ENCODE measurements at places on chromosomes 1 and 21.

DNA sequence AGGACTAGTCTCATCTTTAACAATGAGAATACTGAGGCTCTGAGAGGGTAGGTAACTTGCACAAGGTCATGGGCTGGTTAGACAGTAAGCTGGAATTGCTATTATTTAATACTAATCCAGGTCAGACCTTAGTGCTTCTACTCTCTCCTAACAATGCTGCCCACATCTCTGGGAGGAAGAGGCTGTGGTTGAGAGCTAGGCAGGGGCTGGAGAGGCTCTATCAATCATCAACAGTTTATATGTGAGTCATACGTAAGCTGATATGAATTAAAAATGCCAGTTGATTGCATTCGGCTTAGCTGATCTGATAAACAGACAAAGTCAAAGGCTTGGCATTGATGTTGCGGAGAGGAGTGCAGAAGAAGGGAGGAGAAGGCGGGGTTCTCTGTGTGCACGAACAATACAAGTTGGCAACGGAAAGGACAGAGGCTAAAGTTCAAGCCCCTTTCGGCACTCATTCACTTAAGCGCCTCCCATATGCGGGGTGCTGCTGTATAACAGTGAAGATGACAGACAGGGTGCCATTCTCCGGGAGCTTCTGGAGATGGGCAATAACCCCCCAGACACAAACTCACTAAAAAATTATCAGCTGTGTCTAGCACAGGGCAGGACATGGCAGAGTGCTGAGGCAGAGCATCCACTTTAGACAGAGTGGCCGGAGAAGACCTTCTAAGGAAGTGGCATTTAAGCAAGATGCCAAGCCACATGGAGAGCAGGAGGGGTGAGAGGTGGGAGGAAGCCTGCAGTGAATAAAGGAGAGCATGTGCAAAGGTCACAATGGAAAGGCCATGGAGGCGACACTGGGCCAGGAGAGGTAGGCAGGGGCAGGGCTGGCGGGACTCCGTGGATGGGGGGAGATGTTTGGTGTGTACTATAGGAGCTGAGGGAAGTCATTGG, 195.2 kb downstream of the ZSCAN20 start:
- no peak for DNase-seq

DNA sequence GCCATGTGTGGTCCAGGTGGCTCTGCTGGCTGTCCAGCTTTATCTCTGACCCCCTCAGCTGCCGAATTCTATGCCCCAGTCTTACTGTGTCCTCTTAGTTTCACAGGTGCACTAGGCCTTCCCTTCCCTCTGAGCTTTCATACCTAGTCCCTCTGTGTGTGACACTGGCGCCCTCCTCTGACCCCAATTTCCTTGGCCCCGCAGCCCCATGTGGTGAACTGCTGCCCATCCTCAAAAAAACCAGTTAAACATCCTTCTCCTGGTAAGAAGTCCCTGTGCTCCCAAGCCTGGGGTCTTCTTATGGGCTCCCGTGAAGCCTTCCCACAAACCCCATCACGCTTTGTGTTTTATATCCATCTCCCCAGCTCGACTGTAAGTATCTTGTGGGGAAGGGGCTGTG, 93.9 kb upstream of the TSPAN2 start:
- peak; percentile 44 for DNase-seq

DNA sequence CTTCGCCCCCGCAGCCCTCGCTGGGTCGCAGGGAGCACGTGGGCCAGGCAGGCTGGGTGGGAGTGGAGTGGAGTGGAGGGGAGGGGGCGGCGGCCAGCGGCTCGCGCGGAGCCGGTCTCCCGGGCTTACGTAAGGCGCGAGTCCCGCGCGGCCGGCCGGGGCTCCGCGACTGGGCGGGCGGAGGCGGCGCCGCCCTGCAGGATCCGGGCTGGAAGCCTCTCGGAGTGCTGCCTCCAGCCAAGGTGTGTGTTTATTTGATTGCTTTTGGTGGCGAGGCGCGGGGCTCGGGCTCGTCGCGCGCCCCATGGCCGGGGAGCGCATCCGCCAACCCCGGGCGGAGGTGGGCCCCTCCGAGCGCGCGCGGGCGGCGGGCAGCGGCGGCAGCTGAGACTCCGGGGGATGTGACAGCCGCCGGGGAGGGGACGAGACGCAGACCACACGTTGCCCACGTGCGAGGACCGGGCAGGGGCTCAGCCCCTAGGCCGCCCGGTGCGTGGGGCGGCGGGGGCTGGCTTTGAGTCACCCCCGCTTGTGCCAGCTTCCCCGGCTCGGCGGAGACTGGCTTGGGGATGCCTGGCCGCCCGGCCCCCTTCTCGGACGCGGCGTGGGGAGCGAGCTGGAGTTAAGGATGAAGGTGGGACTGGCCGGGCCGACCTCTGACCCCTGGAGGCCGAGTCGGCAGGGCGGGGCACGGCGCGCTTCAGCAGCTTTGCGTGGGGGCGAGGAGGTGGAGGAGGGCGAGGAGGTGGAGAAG, 402 bp upstream of the AK4 start:
- peak; percentile 69 for DNase-seq

GRCh38 chr1:213082420-213083111, 31.5 kb downstream of the RPS6KC1 start:
- no peak for DNase-seq

- no peak for DNase-seq
Measured at GRCh38 chr1:22741118-22741517, 30.5 kb downstream of the EPHB2 start.

DNA sequence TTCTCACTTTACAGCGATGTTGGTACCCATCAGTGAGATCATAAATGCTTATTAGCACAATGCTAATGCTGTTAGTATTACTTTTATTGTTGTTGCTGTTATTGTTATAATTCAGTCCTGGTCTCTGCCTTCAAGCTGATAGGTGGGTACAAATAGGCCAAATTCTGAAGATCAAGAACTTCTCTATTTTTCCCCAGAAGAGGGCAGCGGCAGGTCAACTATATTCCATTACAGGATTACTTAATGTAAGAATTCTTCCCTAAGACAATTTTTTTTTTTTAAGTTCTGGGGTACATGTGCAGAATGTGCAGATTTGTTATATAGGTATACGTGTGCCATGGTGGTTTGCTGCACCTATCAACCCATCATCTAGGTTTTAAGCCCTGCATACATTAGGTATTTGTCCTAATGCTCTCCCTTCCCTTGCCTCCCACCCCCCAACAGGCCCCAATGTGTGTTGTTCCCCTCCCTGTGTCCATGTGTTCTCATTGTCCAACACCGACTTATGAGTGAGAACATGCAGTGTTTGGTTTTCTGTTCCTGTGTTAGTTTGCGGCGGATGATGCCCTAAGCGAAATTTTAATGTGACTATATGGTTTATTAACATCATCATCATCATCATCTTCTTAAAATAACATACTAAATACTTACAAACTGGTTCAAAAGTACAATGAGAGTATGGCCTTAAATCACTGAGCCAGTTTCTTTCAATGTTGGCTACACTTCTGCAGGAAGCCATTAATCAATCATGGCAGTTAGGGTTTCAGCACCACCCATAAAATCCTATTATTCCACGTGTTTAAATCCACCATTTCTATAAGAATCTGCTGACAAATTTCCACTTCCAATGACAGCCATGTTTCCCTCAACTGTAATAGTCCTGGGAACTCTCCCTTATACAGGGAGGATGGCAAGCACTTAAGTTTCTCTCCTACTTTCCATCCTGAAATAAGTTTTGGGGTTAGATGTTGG, 19.2 kb downstream of the SLC19A2 start:
- peak; percentile 36 for DNase-seq

GRCh38 chr1:3312898-3313575, 141.4 kb upstream of the ARHGEF16 start:
- no peak for DNase-seq

GRCh38 chr1:85224734-85225623, 24.2 kb upstream of the SYDE2 start:
- peak; percentile 91 for DNase-seq

- DNase-seq = peak; percentile 57
Measured at GRCh38 chr1:180611016-180611930, 20.5 kb upstream of the XPR1 start.

DNA sequence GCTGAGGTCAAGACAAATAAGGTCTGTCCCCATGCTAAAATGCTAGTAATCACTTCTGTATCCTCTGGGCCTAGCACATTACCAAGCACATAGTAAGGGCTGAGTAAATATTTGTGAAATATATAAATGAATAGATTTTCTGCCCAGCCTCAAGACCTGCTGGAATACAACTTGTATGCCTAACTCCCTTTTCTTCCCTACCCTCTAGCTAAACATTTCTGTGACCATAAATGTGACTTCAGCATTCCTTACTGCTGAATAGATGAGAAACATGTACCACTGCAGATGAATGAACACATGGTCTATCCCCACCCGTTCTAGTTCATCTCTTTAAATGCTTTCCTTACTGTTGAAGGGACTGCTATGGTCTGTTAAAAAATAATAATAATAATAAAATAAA, 209.0 kb upstream of the HOOK1 start:
- no peak for DNase-seq

DNA sequence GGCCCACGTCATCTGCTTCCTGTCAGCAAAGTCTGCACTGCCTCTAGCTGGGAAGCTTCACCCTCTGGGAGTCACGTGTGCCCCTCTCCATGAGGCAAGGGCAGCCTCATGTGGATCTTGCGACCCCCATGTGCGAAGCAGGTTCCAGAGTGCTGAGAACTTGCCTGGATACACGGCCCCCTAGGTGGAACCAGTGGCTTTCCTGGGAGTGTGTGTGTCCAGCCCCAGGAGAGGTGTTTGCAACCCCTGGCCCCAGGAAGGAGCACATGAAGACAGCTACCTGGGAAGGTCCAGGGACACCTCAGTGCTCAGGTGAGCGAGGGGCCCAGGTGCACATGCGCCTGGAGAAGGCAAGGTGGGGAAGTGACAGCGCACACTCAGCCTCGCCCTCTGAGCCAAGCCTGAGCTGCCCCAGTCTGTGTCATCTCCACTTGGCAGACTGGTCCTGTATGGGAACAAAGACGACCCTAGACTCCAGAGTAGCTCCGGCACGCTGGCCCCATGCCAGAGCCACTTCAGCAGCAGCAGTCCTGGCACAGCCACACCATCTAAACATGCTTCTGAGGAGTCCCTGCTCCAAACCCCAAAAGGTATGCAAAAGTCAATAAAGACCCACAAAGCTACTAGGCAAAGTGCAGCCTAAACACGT, 8.9 kb downstream of the LSS start:
- no peak for DNase-seq

DNA sequence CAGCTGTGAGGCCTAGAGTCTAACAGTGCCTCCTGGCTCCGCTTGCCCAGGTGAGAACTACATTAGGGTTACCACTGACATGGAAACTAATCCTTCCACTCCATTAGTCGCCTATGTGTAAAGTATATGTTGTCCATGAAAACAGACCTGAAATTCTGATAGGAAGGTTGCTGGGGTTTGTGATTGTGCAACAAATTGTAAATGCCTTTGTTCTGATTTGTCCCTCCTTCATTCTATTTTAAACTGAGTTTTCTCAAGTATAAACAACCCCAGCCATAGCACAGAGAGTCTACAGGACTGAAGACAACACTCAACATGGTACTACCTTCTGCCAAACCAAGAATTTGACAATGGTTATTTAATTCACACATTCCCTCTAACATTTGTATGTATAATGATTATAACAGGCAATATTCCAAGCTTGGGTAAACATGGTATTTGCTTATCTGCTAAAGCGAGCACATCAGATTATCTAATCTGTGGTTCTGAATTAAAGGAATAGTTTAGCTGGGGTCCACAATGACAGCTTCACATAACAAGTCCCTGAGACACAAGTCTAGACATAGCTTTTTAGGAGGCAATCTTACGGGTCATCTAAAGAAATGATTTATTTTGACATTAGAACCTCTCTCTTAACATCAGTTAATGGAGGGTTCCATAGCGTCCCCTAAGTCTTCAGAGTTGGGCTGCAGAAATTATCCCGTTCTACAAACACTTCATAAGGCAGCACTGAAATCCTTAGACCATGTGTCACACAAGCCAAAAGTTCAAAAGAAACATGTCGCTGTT, 633.0 kb downstream of the SMYD3 start:
- no peak for DNase-seq

- no peak for DNase-seq
Measured at GRCh38 chr21:15552914-15553494, 176.8 kb upstream of the USP25 start.

DNA sequence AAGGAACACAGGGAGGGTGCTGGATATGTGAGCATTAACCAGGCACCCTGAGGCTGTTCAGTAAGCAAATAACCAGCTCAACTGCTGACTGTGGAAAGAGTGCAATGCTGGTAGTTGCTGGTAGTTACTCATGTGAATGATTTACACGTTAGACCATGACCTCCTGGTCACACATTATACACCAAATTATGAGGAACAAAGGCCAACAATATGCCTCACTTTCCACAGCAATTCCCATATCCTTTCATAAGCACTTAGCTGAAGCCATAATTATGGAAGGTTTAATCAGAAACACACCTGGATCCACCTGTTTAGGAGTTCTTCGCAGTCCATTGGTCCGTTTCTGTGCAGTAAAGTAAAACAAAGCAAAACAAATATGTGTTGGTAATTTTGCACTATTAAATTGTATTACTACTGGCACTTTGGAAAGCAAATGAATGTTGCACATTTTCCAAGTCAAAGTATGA, 281.8 kb downstream of the VAV3 start:
- peak; percentile 98 for DNase-seq

- DNase-seq = no peak
Measured at GRCh38 chr1:100391675-100392074, 39.4 kb downstream of the CDC14A start.

GRCh38 chr21:33197496-33197895, 32.2 kb upstream of the IFNAR2 start:
- no peak for DNase-seq

DNA sequence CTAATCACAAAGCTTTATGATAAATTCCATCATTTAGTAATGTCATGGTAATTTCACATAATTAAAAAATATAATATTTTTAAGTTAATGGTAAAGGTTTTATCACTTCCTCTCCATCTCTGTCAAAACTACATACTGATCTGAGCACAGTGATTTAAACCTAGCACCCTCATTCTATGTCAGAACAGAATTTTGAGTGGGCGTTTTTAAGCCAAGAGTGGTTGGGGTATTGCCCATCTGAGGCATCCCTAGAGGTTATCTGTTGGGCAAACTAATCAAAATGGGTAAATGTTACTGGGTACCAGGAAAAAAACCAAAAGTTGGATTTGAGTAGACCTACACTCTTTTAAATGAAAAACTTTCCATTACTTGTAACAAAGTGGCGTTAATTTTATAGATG, 100.7 kb upstream of the GFI1 start:
- no peak for DNase-seq

GRCh38 chr1:156160743-156161171, 7.4 kb downstream of the SEMA4A start:
- DNase-seq = peak; percentile 86

All from NCI-H146 (cell line).